ENCODE measurements at places on chromosomes 6 and 20.

- DNase-seq: no peak
These were observed 8.4 kb downstream of the RAB5IF start for GRCh38 chr20:36613974-36614373.

DNA sequence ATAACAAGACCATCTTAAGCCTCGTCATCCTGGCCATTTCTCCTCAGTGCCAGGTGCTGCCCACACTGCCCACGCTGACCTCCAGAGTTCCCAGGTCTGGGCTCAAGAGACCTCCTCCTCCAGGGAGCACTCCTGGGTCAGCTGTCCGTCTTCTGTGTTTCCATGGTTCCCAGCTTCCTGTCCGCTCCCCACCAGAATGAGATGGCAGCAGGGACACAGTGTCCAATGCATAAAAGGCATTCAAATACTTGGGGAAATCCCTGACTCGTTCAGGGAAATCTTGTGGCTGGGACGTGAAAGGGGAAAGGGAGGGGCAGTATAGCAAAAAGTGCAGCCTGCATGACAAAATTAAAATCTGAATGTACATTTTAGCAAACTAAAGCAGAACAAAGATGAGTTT lies 54.3 kb downstream of the SLC23A2 start:
- DNase-seq: no peak

GRCh38 chr6:33663028-33663427 lies 41.9 kb downstream of the ITPR3 start:
- DNase-seq: no peak

GRCh38 chr6:146426516-146426915 lies 117.1 kb upstream of the RAB32 start:
- DNase-seq: no peak

GRCh38 chr6:154550779-154551178 lies 40.3 kb upstream of the CNKSR3 start:
- no peak for DNase-seq

- DNase-seq: no peak
These were observed 84.6 kb upstream of the SPTLC3 start for GRCh38 chr20:12924126-12924525.

- peak; percentile 83 for DNase-seq
These were observed 209.7 kb downstream of the FARS2 start for GRCh38 chr6:5471044-5471443.

DNA sequence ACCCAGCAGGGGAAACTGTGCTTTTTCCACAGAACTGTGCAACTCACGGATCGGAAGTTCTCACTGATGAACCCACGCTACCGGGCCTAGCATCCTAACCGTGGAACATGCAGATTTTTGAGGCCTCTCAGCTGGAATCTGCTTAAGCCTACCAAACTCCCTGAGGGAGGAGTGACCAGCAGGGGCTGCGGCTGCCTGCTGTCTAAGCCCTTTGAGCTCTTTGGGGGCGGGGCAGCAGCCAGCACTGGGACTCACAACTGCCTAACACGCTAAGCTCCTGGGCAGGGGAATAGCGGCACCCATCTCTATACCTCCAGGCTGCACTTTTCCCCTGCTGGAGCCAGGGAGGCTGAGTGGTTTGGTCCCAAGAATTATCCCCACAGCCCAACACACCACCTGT lies 20.4 kb upstream of the METTL24 start:
- peak; percentile 55 for DNase-seq

DNA sequence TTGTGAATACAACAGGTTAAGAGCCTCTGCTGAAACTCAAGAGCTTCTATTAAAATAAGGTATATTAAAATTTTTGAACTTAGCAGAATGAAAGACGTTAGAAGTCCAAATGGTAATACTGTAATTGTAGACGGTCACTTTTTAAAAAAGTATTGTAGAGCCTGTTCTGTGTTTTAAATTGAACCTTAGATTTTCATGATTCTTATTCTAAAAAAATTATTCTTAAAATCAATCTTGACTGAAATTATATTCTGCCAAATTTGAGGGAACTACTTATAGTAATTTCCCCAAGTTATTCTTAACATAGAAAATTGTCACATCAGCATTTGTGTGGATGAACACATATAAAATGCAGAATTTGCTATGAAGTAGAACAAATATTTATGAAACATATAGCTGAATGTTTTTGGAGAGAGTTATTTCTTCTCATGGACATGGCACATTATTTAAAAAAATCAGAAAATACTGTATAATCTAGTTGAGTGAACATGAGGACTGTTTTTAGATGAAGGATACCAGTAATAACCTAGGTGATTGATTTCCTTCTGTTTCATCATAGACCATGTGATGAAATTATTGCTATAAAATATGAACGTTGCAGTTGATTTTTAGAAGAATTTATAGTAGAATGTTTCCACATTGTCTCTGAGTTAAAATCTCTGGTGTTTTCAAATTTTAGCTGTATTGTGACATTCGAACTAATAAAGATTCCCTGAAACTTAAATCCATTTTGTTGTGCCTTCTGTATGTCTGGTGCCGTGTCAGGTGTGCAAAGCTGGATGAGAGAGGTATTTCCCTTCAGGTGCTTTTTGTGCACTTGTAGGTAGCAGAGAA lies 2.8 kb downstream of the TBPL1 start:
- no peak for DNase-seq

DNA sequence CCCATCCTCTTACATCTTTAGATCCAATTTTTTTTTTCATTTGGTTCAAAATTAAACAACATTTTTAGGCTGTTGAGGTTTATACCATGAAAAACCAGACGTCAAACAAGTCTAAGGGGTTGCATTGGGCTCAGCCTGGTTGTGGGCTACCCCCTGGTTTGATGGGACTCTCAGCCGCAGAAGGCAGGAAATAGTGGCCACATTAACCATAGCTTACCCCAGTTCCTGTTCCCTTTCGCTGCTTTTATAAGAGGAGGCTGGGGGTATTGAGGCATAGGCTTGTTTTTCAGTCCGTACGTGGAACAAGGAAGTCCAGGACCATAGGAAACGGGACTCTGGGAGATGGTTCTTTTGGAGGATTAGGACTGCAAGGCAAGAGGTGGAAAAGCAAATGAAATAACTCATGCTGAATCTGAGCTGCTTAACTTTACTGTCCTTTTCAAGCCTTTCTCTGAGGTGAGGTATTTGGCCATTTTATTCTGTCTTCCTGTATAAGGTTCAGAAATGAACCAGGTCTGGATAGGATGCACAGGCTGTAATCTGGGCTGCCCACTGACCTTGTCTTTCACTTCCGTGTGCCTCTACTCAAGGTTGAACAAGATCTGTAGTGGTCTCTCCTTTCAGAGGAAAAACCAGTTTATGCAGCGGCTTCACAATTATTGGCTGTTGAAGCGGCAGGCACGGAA lies 7.7 kb downstream of the BRPF3 start:
- DNase-seq: no peak

GRCh38 chr6:160277546-160277945 lies 18.9 kb upstream of the SLC22A2 start:
- DNase-seq: no peak

GRCh38 chr6:147141711-147142308 lies 62.4 kb upstream of the STXBP5 start:
- no peak for DNase-seq

- DNase-seq: no peak
These were observed 172.7 kb downstream of the SCP2D1 start for GRCh38 chr20:18986146-18986830.

DNA sequence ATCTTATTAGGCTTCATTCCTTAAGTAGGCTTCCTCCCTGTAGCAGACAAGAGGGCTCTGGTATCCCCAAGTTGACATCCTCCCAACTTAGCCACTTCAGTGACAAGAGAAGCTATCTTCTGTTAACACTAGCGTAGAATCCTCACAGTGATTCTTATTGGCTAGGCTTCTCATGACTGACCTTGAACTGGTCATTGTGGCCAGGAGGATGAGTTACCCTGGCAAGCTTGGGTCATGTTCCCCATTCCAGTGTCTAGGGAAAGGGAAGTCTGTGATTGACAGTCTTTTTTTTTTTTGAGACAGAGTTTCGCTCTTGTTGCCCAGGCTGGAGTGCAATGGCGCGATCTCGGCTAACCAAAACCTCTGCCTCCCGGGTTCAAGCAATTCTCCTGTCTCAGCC lies 7.1 kb downstream of the CDKAL1 start:
- DNase-seq: no peak

- DNase-seq: no peak
These were observed 140.9 kb downstream of the EDN3 start for GRCh38 chr20:59441306-59441705.

DNA sequence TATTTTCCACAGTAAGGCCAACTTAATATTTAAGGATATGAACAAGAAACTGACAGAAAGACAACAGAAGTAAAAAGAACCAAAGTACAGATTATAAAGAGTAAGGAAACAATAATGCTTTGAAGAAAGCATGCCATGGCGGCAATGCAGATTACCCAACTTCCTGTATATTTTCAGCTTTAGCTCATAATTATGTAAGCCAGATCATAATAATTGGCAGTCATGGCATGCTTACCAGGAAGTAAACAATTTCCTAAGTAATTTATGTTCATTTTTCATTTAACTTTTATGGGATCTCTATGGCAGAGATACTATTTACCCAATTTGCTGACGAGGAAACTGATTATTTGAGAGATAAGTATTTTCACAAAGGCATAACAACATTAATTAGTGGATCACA lies 988.7 kb downstream of the HACE1 start:
- DNase-seq: no peak

GRCh38 chr6:127366282-127367022 lies 23.0 kb upstream of the ECHDC1 start:
- DNase-seq: peak; percentile 47

DNA sequence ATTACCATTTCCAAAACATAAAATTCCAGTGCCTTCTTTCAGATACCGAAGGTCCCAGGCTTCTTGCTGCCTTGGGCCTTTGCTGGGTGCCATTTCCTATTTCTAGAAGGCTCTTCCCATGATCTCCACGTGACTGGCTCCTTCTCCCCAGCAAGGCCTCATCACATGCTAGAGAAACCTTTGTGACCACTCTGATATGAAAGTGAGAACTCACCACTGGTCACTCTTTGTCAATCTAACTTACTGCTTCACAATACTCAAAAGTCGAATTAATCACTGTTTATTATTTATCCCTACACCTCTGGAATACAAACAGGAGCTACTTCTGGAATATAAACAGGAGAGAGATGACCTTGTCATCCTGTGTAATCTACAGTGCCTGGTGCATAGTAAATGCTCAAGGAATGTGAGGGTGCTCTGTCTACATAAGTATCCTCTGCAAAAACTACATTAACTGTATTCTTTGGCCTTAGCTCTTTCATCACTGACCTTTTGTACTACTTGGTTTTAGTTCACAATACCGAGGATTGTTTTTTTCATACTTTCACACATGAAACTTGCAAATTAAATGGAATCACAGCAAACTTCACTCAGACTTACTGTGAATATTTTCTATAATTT lies 1.6 kb downstream of the STX7 start:
- no peak for DNase-seq

GRCh38 chr6:5204376-5204775 lies 56.4 kb downstream of the LYRM4 start:
- no peak for DNase-seq

DNA sequence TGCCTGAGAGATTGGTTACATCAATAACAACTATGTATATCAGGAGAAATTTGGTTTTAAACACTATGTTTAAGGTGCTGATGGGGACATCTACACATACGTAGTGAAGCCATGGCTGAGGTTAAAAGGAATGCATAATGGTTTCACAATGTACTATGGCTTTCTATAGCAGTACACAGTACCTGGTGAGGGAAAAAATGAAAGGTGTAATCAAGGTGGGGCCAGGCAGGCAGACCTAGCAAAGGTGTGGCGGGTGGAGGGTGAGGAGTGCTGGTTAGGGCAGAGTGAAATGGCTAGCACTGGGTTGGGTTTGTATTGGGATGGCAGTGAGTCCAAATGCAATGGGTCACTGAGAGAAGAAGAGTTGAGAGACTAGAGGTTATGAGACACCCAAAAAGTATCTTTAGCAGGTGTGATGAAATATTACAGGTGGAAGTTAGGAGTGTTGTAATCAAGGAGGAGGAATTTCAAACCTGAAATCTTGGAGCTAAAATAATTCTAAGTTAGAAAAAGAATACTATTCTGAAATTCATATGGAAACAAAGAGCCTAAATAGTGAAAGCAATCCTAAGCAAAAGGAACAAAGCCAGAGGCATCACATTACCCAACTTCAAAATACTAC lies 22.3 kb downstream of the PAQR8 start:
- DNase-seq: no peak

DNA sequence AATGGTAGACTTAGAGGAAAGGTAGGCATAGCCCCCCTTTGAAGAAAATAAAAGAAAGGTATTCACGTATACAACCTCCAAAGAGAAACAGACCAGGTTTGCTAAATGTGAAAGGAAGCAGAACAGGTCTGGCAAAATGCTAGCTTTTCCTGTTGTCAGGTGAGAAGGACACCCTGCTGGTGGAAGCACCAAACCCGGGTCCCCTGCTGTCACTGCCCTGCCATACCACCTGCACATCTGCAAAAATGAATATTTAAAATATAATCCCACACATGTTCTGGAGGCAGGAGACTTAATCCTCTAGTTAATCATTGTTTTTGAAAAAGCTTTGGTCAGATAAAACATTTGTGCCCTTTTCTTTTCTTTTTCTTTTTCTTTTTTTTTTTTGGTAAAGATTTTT lies 48.9 kb upstream of the OLIG3 start:
- DNase-seq: peak; percentile 36

DNA sequence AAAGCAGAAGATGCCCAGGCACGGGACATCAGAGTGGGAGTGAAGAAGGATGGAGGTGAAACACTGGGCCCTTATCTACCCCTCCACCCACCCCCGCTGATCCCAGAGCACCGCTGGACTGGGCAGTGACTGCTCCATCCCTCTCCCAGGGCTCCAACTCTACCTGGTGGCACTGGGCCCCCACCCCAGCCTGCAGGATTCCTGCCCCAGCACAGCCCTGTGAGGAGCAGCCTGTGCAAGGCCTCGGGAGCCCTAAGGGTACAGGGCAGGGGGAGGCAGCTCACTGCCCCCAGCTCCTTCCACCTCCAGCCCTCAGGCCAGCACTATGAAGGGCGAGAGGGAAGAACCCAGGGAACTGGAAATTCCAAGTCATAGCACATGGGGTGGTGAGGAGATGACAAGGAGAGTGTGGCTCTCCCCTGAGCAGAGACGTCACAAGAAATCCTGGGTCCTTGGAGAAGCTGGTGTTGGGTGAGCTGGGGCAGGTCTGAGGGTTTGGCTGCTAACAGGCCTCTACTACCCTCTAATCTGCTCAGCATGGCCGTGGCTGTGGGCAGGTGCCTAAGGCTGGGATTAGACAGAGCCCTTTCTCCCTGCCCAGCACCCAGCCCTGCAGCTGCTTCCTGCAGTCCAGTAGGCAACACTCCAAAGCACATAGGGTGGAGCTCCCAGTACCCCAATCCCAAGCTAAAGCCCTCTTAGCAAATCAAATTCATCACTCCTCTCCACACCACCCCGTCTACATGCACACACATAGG lies 3.5 kb downstream of the CST3 start:
- DNase-seq: no peak

- DNase-seq: no peak
These were observed 57.4 kb upstream of the EDN3 start for GRCh38 chr20:59242714-59243626.

GRCh38 chr6:105136431-105137350 lies 43.1 kb downstream of the POPDC3 start:
- DNase-seq: peak; percentile 81

- DNase-seq: no peak
These were observed 126.1 kb downstream of the PLCB4 start for GRCh38 chr20:9195031-9195430.

Measured in GM23338 (cell line).